ENCODE measurements at places on chromosomes 13 and 19. TPM values are rescaled to one million over a fixed set of nuclear protein-coding genes. Genes with fewer than 3 reads are reported as not detected.
A peak's percentile ranks its signal among the peaks of the same experiment; 100 is the strongest.

DNA sequence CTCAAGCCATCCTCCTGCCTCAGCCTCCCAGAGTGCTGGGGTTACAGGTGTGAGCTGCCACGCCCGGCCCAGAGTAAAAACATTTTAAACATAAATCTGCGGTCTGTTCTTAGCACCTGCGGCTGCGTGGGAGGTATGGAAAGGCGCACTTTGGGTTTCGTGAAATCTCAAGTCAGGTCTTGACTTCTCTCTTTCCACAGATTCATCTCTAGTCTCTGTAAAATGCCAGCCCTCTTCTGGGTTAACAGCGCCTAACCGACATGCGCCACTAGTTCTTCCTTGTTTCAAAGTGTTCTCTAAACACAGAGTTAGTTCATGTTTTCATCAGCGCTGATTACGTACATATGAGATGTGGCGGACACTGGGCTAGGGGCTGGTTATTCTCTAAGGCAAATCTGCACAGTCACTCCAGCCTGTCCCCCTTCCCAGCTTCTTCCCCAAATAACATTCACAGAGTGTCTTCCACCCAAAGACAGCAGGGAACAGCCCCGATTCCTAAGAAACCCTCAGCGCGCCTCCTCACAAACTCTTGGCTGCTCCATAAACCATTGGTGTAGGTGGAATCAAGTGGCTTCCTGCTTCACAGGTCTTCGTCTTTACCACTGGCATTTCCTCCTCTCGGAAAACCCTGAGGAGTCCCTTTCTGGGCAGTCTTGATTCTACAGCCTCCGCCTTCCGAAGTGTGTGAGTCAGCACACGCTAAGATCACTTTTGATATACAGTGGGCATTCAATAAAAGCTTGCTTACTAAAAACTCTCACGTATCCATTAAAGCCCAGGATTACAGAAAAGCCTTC, 1.4 kb downstream of the PARP4 start:
- no peaks in the 10 kb centered on the region for H3K27me3 ChIP-seq
- peak; percentile 85 for DNase-seq
- H3K4me3 ChIP-seq: peak overlapping the region; percentile 62
- H3K4me1 ChIP-seq: peaks cover 19% of the 10 kb centered on the region

DNA sequence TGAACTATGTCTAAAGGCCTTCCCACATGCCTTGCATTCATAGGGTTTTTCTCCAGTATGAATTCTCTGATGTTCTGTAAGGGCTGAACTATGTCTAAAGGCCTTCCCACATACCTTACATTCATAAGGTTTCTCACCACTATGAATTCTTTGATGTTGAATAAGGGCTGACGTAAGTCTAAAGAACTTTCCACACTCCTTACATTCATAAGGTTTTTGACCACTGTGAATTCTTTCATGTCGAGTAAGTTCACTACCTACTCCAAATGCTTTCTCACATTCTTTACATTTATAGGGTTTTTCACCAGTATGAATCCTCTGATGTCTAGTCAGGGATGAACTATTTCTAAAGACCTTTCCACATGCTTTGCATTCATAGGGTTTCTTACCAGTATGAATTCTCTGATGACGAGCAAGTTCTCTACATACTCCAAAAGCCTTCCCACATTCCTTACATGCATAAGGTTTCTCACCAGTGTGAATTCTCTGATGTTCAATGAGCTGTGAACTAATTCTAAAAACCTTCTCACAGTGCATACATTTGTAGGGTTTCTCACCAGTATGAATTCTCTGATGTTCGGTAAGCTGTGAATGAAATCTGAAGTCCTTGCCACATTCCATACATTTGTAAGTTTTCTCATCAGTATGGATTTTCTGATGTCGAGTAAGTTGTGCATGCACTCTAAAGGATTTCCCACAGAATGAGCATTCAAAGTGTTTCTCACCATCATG, 19.1 kb upstream of the ZNF260 start:
- DNase-seq: peak; percentile 13
- peaks cover 4% of the 10 kb centered on the region for H3K36me3 ChIP-seq

GRCh38 chr19:51737924-51738323, 13.8 kb downstream of the FPR1 start:
- H3K27ac ChIP-seq: no peak overlapping the region
- H3K36me3 ChIP-seq: no peaks in the 10 kb centered on the region
- no peaks in the 10 kb centered on the region for H3K4me1 ChIP-seq
- no peak for DNase-seq
- no peak overlapping the region for H3K4me3 ChIP-seq

DNA sequence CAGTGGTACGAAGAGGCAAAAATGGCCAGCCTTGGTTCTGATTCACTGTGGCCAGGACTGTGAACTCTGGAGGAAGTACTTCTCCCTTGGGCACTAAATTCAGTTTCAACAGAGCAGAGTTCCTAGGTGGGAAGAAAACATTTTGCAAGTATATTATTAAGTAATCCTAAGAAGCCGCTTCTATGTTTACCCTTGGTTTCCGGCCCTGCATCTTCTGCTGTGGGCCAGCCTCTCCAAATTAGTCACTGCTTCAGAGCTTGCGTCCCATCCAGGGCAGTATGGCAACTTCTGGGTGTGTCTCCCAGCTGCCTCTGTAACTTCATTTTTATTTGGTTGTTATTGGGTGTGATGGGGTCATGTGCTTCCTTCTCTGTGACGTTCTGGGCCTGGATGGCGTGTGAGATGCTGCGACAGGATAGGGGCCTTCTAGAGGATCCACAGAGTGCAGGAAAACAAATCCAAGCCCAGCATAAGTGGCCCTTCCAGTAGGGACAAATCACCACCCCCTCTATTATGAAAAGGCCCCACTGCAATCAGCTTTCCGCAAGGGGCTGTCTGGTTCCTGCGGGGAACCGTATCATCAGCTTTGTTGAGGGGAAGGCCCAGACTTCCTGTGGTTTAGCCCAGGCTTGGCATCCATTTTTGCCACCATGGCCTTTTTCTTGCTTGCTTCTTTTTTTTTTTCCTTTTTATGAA, 55.1 kb upstream of the C1QTNF9 start:
- no peaks in the 10 kb centered on the region for H3K36me3 ChIP-seq
- no peak for DNase-seq
- no peaks in the 10 kb centered on the region for H3K27me3 ChIP-seq
- no peak overlapping the region for H3K27ac ChIP-seq

DNA sequence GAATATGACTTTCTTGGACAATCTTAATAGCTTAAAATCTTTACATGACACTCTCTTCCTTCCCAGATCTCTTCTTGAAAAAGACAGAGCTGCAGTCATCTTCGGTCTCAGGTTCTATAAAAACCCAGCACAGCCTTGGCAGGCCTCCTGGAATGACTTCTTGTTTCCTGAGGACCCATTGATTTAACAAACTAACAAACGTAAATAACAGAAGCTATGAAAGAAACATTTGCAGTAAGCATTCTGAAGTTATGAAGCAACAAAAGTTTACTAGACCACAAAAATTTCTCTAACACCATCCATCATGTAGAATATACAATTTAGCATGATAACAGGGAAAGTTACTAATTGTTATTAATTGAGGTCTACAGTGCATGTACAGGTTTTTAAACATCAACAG, 62.8 kb upstream of the STARD13 start:
- no peak overlapping the region for H3K27ac ChIP-seq
- no peaks in the 10 kb centered on the region for H3K36me3 ChIP-seq
- peaks cover 16% of the 10 kb centered on the region for H3K4me1 ChIP-seq
- no peaks in the 10 kb centered on the region for H3K27me3 ChIP-seq
- H3K4me3 ChIP-seq: no peak overlapping the region

DNA sequence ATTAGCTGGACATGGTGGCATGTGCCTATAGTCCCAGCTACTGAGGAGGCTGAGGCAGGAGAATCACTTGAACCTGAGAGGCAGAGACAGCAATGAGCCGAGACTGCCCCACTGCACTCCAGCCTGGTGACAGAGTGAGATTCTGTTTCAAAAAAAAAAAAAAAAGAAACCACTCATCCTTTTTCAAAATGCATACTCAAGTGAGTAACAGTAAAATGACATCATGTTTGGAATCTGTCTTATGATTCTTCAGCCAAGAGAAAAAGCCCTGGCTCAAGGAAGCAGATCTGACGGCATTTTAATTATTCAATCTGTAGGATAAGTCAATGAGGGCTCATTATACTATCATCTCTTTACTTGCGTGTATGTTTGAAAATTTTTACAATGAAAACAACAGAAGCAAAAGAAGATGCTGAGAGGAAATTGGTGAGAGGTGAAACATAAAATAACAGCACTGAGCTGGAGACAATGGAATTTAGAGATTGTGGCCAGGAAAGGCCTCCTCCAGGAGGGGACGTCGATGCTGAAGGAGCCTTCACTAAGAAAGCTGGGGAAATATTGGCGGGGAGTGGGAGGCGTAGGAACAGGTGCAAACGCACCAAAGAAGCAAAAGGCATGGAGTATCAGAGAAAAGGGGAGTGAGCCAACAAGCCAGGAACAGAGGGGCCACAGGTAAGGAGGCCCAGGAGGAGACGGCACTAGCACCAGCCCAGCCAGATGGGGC, 12.9 kb upstream of the CCNE1 start:
- DNase-seq: no peak
- no peak overlapping the region for H3K27ac ChIP-seq
- no peaks in the 10 kb centered on the region for H3K27me3 ChIP-seq
- H3K36me3 ChIP-seq: no peaks in the 10 kb centered on the region
- no peaks in the 10 kb centered on the region for H3K4me1 ChIP-seq

DNA sequence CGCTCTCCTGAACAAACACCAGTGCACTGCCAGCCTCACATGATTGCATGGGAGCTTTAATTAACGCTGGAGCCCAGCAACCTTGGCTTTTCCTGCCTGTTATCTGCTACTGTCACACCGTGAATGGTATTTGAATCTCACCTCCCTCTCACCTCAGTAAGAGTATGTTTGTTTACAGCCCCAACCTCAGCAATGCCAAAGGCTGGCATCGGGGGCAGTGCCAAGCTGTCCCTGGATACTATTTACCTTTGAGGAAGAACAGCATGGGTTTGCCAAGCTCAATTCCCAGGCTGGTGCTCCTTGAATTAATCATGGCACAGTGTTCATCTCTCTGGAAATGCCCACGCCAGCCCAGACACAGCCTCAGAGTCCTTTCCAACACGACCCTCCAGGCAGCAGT, 57.2 kb upstream of the SERPINE3 start:
- H3K36me3 ChIP-seq: no peaks in the 10 kb centered on the region
- H3K27ac ChIP-seq: no peak overlapping the region
- DNase-seq: no peak
- no peaks in the 10 kb centered on the region for H3K27me3 ChIP-seq
- H3K4me3 ChIP-seq: no peak overlapping the region

The AMER2 gene
- total RNA-seq: not detected

The CEACAM7 gene
- total RNA-seq: not detected

DNA sequence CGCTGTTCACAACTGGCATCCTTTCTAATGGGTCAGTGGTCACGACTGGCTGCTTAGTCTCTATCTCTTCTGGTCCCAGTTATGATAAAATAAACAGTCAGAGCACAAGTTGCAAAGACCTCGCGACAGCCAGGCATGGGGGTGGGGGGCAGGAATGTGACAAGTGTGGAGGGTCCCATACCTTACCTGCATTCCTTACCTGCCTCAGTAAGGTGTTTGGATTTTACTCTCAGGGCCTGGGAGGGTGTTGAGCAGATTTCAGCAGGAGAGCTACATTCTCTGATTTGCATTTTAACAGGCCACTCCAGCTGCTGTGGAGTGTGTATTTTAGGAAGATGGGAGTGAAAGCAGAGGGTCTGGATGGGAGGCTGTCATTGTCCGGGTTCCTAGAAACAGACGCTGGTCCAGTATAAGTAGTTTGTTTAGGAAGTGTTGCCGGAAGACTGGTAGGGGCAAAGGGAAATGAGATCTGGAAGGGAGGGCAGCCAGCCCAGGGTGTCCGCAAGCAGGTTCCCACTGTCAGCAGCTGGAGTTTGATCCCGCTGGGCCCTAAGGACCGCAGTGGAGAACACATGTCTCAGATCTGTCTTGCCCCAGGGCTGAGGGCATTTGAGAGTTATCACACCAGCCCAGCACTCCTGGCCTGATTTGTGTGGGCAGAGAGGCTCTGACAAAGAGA, 920.0 kb downstream of the UQCRFS1 start:
- H3K36me3 ChIP-seq: no peaks in the 10 kb centered on the region
- peaks cover 22% of the 10 kb centered on the region for H3K4me1 ChIP-seq
- no peak overlapping the region for H3K27ac ChIP-seq
- H3K4me3 ChIP-seq: no peak overlapping the region
- H3K27me3 ChIP-seq: no peaks in the 10 kb centered on the region

- no peak overlapping the region for H3K4me3 ChIP-seq
- H3K36me3 ChIP-seq: peaks cover 3% of the 10 kb centered on the region
- H3K4me1 ChIP-seq: no peaks in the 10 kb centered on the region
- H3K27me3 ChIP-seq: no peaks in the 10 kb centered on the region
- no peak overlapping the region for H3K27ac ChIP-seq
Measured at GRCh38 chr19:10260141-10260584, 8.1 kb downstream of the MRPL4 start.

DNA sequence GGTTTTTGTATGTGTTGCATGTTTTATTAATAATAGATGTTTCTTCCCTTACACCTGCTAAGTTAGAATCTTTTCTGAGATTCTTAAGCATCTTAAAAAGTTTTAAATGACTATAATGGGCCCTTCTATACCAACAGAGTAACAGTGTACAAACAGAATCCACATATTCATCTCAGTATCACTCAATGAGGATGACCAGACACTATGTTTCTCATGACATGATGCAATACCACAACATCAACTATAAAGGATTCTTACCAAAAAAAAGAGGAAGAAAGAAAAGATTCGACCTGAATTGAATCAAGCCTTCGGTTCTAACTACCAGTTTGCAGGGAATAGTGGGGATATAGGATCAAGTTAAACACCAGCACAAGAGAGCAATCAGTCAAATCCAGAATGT, 56.5 kb downstream of the INTS6 start:
- H3K4me3 ChIP-seq: no peak overlapping the region
- DNase-seq: no peak
- peaks cover 3% of the 10 kb centered on the region for H3K4me1 ChIP-seq
- no peaks in the 10 kb centered on the region for H3K36me3 ChIP-seq
- no peak overlapping the region for H3K27ac ChIP-seq
- H3K27me3 ChIP-seq: no peaks in the 10 kb centered on the region

GRCh38 chr13:96551546-96551945, 442.7 kb downstream of the OXGR1 start:
- no peaks in the 10 kb centered on the region for H3K27me3 ChIP-seq
- H3K36me3 ChIP-seq: no peaks in the 10 kb centered on the region
- H3K27ac ChIP-seq: no peak overlapping the region
- H3K4me3 ChIP-seq: no peak overlapping the region
- no peak for DNase-seq

GRCh38 chr19:1166872-1167573, 7.0 kb downstream of the SBNO2 start:
- no peaks in the 10 kb centered on the region for H3K4me1 ChIP-seq
- H3K27ac ChIP-seq: no peak overlapping the region
- no peak overlapping the region for H3K4me3 ChIP-seq
- no peak for DNase-seq
- H3K36me3 ChIP-seq: peaks cover 3% of the 10 kb centered on the region
- no peaks in the 10 kb centered on the region for H3K27me3 ChIP-seq

DNA sequence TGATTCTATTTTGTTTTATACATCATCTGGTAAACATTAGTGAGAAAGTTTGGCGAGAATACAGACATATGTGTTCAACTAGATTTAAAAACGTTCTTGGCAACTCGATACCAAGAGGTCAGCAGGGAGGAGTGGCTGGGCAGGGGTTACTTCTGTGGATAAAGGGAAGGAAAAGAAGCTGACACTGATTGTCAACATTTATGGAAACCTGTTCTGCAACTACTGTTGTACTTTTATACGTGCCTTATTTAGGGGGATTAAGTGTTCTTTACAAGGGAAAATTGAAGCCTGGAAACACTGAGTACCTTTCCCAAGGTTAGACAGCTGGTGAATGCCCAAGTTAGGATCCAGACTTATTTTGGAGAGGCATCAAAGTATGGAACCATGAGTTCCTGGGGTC, 65.0 kb downstream of the MTUS2 start:
- no peak for DNase-seq
- H3K27ac ChIP-seq: no peak overlapping the region
- no peaks in the 10 kb centered on the region for H3K36me3 ChIP-seq
- no peak overlapping the region for H3K4me3 ChIP-seq
- H3K27me3 ChIP-seq: no peaks in the 10 kb centered on the region
